GM03348 (cell line): ENCODE measurements at places on chromosomes 7 and 10.
A peak's percentile ranks its signal among the peaks of the same experiment; 100 is the strongest.

- no peak for DNase-seq
Measured at GRCh38 chr10:16436367-16436757, 448 bp upstream of the PTER start.

DNA sequence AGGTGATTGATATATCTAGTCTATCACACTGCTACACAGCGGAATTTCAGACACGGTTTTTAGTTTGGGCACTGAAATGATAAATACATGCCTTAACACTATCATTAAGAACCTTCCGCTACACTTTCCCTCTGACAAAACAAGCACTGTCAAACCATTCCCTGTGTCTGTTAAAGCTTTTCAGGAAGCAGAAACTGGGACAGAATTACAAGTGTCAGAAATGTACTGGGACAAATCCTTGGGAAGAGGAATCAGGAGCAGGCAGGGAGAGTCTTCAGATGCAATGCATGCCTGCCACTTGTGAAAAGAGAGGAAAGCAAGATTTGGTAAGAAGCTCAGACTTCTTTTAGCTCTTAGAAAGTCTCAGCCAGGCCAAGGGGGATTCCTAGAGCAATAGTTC, 196.8 kb upstream of the PTPRZ1 start:
- DNase-seq, result no peak

GRCh38 chr10:74582566-74582965, 243.8 kb upstream of the KAT6B start:
- no peak for DNase-seq

GRCh38 chr10:122148876-122149560, 122.1 kb upstream of the BTBD16 start:
- DNase-seq, result peak; percentile 64

DNA sequence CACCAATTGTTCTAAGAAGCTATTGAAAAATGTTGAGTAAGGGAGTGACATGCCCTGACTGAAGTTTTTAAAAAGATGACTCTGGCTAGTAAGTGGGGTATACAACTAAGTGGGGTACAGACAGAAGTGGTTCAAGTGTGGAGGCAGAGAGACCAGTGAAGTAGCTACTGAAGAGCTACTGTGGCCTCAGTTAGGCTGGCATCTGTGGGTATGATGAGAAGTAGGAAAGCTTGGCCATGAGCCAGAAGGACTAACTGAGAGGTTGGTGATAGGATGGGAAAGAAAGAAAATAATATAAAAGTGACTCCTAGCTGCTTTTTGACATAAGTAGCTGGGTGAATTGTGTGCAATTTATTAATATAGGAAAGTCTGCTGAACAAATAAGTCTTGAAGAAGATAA, 176.6 kb downstream of the SEMA3D start:
- DNase-seq, result no peak

- DNase-seq, result no peak
Measured at GRCh38 chr7:130822642-130823041, 88.6 kb upstream of the KLF14 start.

GRCh38 chr7:101175664-101176063, 4.4 kb downstream of the NAT16 start:
- no peak for DNase-seq

GRCh38 chr7:64634406-64635062, 31.4 kb upstream of the ZNF107 start:
- DNase-seq, result no peak

DNA sequence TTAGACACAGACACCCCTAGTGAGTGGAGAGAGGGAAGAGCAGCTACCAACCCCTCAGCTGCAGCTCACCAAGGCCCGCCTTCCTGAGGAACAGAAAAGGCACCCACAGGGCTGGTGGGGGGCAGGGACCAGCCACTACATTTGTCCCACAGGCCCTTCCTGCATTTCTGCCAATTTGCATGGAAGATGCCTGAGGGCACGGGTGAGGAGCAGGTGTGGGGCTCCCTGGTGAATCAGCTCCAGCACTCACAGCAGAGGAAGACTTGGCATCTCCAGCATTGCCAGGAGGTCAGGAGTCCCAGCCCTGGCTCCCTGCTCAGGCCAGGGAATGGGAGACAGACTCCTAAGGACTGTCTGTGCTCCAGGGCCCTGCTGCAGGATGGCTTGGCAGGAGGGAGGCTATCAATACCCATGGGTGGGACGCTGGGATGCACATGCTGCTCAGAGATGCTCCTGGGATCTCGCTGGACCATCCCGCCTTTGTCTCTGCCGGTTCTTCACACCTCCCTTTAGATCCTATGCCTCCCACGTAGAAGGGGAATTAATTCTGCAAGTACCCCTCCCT, 109.7 kb downstream of the SLIT1 start:
- no peak for DNase-seq

DNA sequence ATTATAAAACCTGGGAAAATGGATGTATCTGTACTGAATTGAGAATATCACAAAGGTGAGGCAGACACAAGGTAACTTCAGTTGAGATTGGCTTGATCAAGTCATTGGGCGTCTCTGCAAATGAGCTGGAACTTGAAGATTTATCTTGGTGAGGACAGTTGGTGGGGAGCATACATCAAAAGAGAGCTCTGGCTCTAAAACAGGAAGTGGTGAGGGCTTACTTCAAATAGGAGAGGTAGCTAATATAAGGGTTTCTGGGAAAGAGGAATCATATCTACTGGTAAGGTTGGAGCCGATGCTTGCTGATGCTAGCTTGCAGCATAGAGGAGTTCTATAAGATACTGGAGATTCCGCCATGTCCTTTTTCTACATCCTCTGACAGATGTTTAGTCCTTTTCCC, 39.9 kb upstream of the FGL2 start:
- no peak for DNase-seq

DNA sequence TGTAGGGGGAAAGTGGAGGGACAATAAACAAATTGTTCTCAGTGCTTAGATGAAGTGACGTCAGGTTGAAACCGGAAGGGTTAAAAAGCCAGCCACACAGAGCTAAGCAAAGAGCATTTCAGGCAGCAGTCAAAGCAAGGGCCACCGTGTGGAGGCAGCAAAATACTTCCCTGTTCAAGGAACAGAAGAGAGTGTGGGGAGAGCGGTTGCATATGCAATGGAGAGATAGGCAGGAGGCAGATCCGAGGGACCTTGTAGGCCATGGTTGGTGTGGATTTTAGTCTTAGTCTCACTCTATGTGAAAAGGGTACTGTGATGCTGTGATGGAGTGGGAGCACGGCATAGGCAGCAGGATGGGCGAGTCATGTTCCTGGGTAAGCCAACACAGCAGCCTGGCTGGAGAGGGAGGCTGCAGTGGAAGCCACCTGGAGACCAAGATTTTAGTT, 3.8 kb upstream of the STN1 start:
- DNase-seq, result no peak

- peak; percentile 60 for DNase-seq
Measured at GRCh38 chr10:91883549-91884444, 25.5 kb downstream of the FGFBP3 start.

GRCh38 chr10:36116731-36117130, 474.6 kb upstream of the FZD8 start:
- no peak for DNase-seq

GRCh38 chr7:128115336-128115820, 84.1 kb upstream of the LRRC4 start:
- peak; percentile 38 for DNase-seq

DNA sequence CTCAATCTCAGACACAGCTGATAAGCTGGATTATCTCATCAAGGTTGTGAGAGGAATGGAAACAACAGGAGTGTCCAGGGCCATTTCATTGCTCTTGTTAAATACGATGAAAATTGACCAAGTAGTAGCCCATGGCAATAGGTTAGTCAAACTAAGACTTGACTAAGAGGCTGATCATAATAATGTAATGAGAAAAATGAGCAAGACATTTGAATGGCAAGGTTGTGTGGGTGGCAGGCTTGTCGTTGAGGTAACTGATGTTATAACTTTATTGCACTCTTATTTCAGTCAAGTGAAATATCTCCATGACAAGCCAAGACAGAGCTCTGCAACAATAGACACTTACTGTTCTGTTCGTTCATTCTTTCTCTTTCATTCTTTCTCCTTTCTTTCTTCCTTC, 532.0 kb downstream of the GATA3 start:
- no peak for DNase-seq

- no peak for DNase-seq
Measured at GRCh38 chr10:11334436-11334835, 277.0 kb downstream of the USP6NL start.

DNA sequence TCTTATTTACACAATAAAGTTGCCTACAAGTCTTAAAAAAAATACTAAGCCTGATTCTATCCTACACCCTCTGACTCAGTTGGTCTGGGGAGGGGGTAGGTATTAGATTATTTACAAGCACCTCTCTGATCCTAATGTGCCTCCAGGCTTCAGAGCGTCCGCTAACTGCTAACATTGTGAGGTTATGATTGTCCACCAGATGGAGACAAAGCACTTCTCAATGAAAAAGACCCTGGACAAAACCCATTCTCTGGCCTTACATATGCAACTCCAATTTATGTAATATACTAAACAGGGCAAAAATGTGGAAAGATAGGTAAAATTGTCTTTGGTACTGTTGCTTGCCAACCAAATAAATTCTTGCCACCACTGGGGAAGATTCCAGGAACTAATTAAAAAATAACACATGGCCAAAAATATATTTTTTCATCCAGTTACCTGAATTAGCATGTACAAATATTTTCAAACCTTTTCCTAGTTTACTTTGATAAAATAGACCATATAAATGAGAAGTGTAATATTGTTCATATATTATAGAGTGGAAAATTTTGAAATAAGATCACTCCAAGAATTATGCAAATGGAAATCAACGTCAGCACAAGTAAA, 92.4 kb downstream of the KIF20B start:
- peak; percentile 72 for DNase-seq

- no peak for DNase-seq
Measured at GRCh38 chr10:35463878-35464277, 127.6 kb downstream of the CCNY start.

DNA sequence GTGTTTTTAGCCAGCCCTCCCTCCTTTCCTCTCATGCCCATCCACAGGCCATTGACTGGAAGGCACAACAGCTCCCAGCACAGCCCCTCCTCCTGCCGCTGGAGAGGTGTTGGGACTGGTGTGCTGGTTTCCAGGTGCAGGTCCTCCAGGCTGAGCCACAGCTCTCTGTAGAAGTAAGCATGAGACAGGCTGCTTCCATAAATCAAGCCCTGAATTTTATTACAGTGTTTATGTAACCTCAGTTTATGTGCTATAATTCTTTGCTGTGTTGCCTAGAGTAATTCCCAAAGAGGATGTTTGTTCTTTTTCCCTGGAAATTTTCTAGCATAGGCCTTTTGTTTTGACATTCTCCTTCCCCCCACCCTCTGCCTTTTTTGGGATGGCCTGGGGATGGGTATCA, 445.8 kb downstream of the AUTS2 start:
- no peak for DNase-seq

- DNase-seq, result no peak
Measured at GRCh38 chr7:3272691-3273141, 28.3 kb upstream of the SDK1 start.

DNA sequence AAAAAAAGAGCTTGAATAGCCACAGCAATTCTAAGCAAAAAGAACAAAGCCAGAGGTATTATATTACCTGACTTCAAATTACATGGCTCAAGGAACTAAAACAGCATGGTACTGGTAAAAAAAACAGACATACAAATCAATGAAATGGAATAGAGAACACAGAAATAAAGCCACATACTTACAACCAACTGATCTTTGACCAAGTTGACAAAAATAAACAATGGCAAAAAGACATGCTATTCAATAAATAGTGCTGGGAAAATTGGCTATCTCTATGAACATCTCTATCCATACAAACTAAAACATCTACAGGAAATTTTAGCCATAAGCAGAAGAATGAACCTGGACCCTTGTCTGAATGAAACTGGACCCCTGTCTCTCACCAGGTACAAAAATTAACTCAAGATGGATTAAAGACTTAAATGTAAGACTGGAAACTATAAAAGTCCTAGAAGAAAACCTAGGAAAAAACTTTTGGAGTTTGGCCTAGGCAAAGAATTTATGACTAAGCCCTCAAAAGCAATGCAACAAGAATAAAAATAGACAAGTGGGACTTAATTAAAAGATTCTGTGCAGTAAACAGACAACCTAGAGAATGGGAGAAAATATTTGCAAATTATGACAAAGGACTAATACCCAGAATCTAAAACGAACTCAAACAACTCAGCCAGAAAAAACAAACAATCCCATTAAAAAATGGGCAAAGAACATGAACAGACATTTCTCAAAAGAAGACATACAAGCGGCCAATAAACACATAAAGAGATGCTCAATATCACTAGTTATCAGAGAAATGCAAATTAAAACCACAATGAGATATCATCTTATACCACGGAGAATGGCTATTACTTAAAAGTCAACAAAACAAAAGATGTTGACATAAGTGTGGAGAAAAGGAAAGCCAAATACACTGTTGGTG, 72.8 kb upstream of the DDC start:
- DNase-seq, result no peak

DNA sequence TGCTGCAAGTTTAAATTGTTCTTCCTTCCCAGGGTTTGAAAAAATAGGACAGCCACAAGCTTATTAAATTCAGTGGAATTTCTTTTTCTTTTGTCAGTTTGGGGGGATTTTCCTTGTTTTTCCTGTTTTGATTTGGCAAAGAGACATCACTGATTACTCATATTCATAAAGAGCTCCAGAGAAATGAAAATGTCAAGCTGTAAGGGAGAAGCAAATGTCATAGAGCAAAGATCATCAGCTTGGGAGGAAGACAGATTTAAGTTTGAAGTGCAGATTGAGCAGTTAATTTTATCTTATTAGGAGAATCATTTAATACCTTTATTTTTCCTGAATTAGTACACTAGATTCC, 255.8 kb upstream of the PHYHIPL start:
- DNase-seq, result peak; percentile 10

- peak; percentile 13 for DNase-seq
Measured at GRCh38 chr7:33129806-33130153, 416 bp downstream of the BBS9 start.

GRCh38 chr10:7670157-7670556, 3.4 kb upstream of the ITIH5 start:
- DNase-seq, result no peak

GRCh38 chr7:128021366-128021765, 9.9 kb downstream of the LRRC4 start:
- DNase-seq, result no peak

DNA sequence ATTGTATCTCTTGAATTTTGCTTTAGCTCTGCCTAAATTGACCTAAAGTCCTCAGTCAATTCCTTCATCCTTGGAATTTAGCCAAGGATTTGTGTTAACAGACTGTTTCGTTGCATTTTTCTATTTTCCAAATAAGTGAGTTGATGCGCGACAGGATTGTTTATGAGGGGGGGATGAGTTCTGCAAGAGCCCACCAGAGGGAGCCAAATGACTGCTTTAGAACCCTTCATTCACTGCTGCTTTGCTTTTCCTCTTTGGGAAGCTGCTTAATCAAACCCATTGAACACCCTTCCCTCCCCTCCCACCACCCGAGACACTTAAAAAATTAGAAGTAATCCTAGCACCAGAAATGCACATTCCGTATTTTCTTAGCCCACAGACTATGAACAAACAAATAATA, 33.7 kb upstream of the PTF1A start:
- peak; percentile 80 for DNase-seq

- no peak for DNase-seq
Measured at GRCh38 chr7:148628011-148628410, 37.4 kb downstream of the C7orf33 start.
